HEK293T (cell line): ENCODE measurements at places on chromosomes 1 and 21.

DNA sequence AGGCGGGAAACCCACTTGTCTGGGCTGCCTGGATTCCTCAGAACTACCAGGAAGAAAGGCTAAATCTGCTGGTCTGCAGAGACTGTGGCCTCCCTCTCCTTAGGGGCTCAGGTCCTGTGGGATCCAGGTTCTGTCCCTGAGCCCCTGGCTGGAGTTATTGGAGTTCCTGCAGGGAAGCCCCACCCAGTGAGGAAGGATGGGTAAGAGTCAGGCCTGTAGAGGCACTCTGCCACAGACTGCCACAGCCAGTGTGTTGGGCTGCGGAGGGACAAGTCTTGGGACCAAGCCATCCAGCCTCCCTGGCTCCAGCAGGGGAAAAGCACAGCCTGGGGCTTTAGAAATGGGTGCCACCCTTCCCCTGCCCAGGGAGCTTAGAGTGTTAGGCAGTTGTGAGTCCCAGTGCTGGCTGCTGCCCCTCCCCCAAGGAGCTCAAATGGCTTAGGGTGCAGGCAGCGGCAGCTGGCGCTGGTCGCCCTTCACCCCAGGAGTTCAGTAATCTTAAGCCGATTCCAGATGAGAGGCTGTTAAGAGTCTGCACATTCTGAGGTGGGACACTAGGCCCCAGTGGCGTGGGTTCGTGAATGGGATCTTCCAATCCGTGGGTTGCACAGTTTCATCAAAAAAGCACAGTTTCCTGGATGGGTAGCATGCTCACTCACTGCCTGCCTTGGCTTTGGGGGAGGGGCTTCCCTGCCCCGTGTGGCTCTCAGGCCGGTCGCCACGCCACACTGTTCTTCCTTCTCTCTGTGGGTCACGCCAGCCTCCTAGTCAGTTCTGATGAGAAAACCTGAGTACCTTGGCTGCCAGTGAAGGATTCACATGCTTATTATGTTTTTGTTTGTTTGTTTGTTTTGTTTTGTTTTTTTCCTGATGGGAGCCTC lies 57.6 kb upstream of the FMO3 start:
- DNase-seq = no peak

DNA sequence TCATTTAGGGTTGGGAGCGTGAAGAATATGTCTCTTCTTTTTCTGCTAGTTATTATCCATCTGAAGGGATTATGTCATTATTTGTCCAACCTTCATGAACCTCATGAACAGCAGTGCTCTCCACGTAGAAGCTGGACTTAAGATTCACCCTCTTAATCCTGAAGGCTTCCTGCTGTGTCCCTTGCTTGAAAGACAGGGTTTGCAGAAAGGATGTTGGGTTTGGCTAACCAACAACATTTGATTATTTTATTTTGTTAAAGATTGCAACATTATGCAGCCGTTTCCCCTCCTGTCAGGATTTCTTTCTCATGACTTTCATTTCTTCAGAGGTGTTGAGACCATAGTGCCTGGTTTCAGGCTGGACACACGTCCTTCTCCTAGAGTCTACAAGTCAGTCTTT lies 75.2 kb downstream of the NGF start:
- no peak for DNase-seq

GRCh38 chr1:63775418-63776127 lies 1.8 kb downstream of the ROR1 start:
- DNase-seq = no peak

GRCh38 chr1:23475641-23476040 lies 8.3 kb downstream of the ASAP3 start:
- no peak for DNase-seq

DNA sequence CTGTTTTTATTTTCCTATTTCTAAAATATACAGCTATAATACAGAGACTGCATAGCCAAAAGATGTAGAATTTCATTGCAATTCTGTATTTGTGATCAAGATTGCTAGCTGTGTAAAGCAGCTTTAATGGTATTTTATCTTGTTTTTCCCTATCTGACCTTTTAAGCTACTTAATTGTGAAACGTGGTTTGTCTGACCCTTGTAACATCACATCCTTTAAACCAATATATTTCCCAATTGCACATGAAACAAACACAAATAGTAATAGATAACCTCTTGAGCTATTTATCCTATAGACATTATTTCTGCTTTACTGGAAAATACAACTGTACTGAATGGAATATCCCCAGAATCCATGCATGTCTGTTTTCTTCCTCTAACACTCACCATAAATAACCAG lies 112.2 kb upstream of the PLPPR4 start:
- DNase-seq = no peak
